ENCODE measurements at places on chromosomes 12 and 14.

GRCh38 chr14:79493081-79493645 lies 718.1 kb downstream of the DIO2 start:
- no peak for DNase-seq

- no peak for DNase-seq
Observed at GRCh38 chr14:31291210-31291609, 83.6 kb upstream of the HECTD1 start.

DNA sequence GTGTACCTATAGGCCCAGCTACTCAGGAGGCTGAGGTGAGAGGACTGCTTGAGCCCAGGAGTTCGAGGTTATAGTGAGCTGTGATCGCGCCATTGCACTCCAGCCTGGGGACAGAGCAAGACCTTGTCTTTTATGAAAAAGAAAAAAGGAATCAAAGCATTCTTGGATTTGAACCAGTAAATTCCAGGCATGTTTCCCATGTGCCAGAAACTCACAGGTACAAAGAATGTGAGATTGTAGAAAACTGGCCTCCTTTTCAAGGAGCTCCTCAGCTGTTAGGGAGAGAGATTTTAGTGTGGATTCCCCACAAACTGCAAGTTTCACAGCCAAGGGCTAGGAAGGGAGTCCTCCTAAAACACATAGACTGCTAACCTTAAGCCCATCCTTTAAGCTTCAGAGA lies 95.0 kb downstream of the FOXN4 start:
- peak; percentile 1 for DNase-seq

DNA sequence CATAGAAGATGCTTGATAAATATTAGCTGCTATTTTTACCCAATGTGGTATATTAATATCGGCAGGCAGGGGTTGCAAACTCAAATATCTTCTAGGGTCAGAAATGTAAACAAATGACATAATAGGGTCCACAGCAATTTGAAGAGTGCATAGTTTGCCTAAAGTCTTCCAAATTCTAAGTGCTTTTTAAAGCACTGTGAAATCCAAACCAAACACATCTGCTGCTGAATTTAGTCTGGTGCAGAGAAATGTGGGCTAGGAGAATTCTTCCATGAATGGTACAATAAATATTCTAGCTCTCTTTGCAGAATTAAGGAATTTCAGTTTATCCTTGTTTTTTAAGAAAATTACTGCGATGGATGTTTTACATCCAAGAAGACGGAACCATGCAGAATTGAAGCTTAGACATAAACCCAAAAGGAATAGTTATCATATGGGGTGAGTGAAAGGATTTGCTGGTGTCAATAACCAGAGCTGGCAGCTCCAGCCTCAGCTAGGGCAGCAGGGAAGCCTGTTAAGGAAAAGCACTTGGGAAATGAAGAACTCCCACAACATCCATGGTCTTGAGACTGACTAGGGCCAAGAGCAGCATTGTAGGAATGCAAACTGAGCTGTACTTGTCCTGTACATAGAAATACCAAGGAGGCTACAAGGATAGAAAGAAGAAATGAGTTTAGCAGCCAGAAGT lies 65.5 kb downstream of the PTPRR start:
- DNase-seq: no peak

DNA sequence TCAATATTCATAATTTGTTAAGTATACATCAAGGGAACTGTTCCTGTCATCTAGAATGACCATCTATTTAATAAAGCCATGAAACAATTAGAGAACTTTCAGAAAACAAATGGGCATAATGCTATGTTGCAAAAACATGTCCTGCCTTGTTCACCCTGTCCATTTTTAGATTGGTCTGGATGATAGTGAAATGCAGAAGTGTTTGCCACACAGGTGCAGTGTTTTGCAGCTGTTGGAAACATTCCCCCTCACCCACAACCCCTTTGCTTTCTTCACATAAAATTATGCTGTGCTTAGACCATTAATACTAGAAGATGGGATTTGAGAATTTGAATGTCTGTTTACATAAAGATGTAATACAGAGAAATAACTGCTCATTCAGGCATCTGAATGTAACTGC lies 36.5 kb downstream of the LEMD3 start:
- no peak for DNase-seq

DNA sequence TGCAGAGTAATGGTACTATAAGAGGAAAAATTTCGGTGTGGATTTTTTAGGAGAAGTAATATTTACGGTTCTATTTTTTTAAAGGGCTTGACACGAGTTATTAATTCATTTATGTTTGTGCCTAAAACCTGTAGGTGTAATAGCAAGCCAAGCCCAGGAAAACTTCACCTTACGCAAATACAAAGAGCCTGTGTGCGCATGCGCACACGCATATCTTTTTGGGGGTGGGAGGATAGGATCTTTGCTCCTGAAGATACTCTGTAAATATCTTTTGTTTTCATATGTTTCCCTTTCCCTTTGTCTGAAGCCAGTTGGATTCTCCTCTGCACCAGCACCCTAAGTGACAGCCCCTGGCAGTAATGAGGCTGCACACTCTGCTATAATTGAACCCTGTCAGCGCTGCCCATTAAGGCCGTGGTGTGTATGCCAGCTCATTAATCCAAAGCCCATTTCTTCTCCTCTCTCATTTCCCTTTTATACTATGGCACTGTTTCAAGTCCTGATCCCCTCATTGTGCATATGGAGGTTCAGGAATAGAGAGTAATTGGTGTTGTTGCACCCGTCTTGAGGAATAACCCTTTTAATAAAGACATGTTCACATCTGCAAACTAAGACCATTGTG lies 327.2 kb upstream of the E2F7 start:
- no peak for DNase-seq

DNA sequence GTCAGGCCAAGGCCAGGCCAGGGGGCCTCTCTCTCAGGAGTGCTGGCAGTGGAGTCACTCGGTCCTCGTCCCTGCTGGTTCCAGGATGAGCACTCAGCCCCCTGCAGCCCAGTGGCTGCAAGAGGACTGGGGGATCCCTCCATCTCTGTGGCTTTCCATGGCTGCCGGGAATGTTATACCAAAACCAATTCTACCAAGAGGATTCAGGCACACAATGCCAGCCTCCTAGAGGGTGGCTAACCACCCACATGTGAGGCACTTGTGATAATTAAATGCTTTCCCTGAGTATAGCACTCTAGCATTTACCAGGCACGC lies 21.9 kb downstream of the ASB2 start:
- DNase-seq: no peak

GRCh38 chr12:15644700-15645099 lies 144.5 kb downstream of the EPS8 start:
- DNase-seq: no peak

DNA sequence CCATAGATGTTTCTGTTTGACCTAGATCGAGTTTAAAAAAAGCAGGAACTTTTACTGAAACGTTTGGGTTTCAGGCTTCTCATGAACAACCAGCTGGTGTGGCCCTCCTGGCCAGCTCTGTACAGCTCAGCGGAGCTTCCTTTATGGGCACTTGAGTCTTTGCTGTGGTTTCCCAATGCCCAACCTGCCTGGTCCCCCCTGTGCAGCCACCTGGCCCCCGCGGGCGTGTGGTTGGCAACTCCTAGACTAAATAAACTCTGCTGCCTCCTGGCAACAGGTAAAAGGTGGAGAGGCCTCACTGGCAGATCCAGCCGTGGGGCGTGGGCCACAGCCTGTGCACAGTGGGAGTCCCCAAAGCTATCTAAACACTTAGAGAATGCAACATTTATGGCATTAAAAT lies 38.7 kb downstream of the ADGRD1 start:
- no peak for DNase-seq

DNA sequence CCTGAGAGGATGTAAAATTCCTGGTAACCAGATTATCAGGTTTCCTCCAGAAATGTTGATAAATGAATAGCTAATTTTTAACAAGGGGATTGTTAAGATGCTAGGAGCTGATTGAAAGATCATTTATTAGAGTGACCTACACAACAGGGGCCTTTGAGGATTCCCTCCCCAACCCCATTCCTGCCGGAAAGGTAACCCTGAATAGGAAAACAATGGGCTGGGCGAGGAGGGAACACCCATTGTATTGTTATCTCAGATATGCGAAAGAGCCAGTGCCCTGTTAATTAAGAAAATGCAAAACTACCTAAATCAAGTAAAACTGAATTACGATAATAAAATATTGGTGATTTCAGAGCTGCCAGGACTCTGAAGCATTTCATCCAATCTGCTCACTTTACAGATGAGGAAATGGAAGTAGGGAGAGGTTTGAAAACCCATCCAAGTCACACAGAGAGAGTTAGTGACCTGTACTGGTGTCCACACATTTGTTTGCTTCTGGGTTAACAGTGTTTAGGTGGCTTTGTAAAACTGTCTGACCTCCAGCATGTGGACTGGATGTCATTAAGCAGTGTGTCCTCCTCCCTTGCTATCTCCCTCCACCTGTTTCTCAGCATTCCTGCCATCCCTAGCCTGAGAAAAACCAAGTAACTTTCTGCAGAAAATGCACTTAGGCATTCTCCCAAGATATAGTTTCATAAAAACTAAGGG lies 214.8 kb downstream of the TTC6 start:
- DNase-seq: no peak

DNA sequence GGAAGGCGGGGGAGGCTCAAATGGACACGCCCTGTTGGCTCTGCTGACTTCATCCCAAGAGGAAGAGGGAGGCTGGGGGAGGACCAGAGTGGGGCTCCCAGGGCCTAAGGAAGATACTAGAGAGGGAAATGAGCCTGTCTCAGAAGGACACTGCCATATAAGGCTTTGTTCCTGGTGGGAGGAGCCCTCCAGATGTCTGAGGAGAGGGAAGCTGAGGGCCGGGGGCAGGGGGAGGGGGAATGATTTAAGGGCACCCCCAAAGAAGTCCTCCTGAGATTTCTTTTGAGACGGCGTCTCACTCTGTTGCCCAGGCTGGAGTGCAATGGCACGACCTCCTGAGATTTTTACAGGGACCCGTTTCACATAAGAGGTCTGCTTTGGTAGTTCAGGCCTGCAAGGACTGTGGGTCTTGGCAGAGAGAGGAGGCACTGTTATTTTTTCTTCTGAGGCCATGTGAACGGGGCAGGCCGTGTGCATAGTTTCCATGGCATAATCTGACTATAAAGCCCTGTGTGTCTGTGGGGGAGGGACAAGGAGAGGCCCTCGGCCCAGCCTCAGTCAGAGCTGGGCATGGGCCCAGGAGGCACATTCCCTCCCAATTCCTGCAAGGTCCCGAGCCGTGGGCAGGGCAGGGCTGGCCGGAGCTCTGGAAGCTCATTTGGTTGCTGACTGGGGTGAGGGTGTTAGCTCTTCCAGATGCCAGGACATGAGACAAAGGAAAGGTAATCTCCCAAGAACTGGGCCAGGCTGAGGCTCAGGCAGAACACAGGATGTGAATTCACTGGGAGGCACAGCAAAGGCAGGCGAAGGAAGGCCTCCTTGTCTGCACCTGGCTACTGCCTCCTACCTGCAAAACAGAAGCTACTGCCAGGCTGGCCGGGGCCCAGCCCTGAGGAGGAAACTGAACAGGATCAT lies 22.2 kb upstream of the PLEKHG3 start:
- no peak for DNase-seq

GRCh38 chr12:77488041-77488620 lies 342.6 kb upstream of the NAV3 start:
- peak; percentile 57 for DNase-seq

GRCh38 chr12:52121824-52122539 lies 42.5 kb downstream of the SMIM41 start:
- DNase-seq: no peak

- DNase-seq: no peak
Observed at GRCh38 chr12:76646366-76646765, 86.8 kb upstream of the OSBPL8 start.

DNA sequence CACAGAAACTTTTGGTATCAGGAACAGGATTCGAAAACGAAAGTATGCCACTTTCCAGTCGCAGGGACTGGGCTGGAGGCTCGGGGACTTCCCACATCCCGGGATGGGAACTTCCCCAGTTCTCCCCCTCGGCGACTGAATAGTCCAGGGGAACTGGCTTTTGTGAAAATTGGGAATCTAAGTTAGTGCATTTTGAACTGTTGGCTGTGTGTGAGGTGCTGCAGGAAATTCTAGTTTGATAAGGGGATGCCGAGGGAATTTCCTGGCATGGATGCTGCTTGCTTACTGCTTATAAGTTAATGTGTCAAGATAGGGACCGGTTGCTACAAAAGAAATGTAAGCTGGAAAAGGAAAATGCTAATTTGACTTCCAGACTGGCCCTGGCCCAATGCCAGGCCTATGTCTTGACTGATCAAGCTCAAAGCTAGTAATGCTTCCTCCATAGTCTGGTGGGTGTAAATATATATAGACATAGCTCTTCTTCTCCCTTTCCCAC lies 73.4 kb upstream of the EIF5 start:
- peak; percentile 3 for DNase-seq

DNA sequence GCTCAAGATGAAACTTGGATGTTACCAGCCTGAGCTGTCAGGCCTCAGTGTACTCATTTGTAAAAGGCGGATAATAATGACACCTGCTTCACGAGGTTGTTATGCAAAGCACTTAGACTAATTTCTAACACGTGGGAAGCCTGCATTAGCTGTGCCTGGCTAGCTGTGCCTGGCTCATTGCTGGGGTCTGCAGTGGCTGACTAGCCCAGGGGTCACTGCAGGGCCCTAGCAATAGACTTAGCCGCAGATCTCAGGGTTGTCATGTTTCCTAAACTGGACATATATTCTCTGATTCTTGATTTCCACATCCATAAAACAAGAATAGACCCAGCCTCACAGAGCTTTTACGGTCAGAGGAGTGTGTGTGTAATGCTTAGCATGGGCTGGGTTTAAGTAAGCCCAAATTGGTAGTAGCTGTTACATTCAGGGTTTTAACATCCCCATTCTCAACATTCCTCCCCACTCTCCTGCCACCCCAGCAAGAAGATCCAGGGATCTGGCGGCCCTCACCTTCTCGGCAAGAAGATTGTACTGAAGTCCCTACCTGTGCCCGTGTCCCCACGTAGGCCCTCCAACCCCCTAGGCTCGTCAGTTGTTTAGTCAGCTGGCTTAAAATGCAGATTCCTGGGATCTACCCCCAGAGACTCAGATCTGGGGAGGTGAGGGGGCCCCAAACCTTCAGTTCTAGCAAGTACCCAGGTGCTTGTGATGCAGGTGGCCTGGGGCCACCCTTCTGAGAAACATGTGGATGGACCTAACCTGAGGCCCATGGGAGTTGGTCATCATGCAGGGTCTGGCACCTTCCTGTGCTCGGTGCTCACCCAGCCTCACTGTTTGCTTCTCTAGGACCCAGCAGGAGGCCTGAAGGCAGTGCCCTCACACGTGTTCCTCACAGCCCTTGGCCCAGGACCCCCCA lies 8.6 kb downstream of the NR4A1 start:
- DNase-seq: no peak
